Esophagus squamous epithelium (tissue), 5 donors: ENCODE measurements at places on chromosomes 12 and 14.

- no peak for DNase-seq
Measured at GRCh38 chr14:33369972-33370371, 431.3 kb downstream of the NPAS3 start.

DNA sequence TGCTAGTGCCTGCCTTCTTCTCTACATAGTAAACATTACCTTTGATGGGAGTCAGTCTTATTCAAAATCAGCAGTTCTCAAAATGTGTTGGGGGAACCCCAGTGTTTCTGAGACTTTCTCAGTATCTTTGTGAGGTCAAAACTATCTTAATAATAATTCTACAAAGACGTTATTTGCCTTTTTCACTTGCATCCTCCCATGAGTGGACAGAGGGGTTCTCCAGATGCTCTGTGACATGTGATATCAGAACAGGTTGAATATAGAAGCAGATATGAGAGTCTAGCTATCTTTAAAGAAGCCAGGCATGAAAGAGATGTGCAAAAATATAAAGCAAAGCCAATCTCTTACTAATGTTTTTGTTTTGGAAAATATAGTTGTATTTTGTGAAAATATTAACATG lies 144.7 kb downstream of the KTN1 start:
- no peak for DNase-seq

GRCh38 chr14:66380143-66380542 lies 106.0 kb upstream of the CCDC196 start:
- no peak for DNase-seq

DNA sequence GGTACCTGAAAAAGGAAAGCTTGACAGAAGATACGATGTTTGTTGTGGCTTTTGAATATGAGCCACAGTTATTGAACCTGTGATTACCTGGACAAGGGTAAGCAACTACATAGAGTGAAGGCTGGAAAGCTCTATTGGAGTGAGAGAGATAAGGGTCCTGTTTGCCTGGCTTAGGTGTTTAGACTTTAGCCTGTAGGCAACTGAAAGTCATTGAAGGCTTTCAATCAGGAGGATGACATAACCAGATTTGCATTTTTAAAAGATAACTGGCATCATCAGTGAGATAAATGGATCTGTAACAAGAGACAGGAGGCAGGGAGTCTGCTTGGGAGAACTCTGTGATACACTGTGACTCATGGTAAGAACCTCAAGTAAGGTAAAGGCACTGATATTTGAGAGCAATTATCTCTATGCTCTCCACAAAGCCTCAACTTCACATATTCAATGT lies 128.9 kb upstream of the SOX5 start:
- no peak for DNase-seq

- no peak for DNase-seq
Measured at GRCh38 chr14:34018564-34019244, 67.8 kb upstream of the EGLN3 start.

DNA sequence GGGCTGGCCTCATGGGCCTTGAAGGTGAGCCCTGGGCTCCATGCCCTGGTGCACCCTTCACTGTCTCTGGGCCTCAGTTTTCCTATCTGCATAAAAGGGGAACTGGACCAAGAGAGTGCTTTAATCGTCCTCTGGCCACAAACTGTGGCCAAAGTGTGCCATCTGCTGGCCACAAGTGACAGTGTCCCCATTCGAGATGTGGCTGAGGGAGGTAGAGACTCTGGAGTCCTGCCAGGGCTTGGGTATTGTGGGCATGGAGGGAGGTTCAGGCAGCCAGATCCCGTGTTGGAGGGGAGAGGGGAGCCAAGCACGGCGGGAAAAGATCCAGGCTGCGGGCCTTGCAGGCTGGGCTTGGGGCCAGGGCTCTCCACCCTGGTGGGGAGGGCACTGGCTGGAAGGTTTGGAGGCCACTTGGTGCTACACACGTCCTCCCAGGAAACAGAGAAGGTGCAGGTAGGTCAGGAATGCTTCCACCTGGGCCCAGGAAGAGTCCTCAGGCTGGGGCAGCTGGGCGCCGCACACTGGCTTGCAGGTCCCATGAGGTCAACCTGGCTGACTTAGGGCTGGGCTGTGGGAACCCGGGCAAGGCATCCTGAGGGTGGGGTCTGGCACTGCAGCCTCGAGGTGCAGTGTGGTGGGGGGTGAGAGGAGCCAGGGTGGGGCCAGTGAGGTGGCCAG lies 7.3 kb upstream of the KIF26A start:
- DNase-seq = no peak

DNA sequence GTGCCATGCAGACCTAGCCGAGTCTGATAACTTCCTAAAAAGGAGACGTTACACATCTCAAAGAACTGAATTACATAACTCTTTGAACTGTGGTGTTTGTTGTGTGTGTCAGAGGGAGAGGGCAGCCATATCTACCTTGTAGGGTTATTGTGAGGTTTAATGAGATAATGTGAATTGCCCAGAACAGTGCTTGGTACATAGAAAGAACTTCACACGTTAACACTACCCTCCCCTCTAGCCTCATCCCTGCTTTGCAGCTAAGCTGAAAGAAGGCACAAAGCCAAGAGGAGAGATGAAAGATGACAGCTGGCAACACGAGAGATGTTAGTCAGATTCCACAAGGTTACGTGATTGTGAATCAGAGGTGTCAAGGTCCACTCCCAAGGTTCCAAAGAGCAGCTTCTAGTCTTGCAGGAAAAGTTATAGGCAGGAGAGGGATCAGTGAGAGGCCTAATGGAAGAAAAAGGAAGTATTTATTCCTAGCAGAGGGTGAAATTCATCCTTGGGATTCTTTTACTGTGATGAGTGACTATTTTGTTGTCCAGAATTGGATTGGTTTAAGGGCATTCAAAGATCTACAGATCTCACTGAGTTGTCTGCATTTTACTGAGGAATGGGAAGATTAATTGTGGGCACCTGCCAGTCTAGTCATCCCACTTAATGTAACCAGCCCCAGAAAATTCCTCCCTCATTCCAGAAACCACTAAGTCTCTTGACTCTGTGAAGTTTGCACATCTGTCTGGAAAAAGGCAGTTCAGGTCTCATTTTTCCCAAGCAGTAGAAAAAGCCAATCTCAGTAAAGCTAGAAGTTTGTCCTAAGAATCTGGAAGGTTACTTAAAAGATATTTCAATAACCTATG lies 25.9 kb upstream of the WNK1 start:
- DNase-seq = no peak

- no peak for DNase-seq
Measured at GRCh38 chr12:53224061-53224896, 7.7 kb downstream of the RARG start.

DNA sequence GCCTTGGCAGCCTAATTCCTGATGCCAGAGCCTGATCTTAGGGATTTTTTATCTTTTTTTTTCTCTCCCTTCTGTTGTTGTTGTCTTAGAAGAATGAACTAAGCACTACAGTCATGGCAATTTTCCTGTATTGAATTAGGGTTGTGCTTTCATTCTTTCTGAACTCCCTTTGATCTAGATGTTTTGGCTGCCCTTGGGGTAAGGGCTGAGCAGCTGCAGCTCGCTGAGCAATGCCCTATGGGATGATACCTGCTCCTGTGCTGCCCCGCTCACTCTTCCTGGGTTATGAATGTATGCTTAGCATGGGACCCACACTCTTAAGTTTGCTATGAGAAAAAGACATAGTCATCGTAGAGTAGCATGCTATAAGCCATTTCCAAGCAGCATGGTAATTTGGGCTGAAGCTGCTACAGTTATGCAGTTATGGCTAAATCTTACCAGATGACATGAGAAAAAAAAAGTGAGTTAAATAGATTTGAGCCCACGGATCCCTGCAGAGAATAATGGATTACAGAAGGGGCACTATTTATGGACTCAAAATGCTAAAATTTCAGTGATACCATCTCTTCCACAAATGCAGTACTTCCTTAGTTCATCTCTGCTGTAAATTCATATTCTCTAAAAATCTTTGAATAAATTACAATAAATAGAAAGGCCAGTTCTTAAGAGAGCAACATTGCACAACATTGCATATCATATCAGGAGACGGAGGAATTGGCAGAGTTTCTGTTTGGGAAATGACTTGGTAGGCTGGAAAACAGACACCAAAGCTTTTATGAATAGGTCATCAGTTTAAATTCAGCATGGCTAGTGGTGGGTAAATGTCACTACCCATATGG lies 79.2 kb upstream of the PTHLH start:
- no peak for DNase-seq

DNA sequence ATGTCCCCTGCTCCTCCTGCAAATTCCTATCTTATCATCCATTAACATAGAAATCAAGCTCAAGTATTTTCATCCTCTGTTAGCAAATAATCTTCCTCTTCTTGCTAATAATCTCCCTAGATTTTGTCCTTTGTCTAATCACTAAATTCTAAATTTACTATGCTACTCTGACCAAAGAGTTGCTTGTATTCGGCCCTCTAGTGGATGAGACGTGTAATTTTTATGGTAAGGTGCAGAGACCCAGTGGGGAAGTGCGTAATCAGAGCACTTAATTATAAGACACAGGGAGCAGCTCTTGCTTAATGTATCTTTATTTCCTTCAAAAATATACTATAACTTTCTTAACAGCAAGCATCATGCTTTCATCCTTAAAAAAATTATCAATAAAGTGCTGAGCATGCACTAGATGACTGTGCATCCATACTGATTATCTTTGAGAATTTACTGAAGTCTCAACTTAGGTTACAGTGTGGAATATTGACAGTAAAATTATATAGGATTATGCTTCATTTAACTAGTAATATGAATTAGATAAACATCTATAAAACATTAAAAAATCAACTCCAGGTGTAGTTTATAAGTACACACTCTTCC lies 212.6 kb downstream of the SLC16A7 start:
- DNase-seq = no peak

- no peak for DNase-seq
Measured at GRCh38 chr12:77514511-77514910, 316.2 kb upstream of the NAV3 start.

DNA sequence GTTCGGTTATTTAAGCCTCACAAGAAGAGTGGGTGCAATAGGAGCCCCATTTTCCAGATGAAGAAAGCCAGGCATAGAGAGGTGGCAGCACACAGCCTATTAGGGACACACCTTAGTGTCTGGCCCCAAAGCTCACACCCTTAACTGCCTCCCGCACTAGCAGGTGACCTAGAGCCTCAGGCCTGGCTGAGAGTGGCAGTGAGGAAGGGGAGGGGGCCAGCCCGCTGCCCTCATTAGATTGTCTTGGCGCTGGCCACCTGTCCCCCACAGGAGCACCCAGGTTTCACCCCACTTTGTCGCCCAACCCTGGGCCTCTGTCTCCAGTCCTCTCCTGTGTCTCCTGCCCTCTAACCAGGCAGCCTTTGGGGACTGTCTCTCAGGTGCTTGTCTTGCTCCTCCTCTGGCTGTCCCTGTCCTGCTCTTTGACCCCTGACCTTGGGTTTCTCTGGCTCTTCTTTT lies 18.5 kb upstream of the PGF start:
- DNase-seq = no peak

GRCh38 chr14:60935319-60935718 lies 45.6 kb downstream of the TRMT5 start:
- no peak for DNase-seq

DNA sequence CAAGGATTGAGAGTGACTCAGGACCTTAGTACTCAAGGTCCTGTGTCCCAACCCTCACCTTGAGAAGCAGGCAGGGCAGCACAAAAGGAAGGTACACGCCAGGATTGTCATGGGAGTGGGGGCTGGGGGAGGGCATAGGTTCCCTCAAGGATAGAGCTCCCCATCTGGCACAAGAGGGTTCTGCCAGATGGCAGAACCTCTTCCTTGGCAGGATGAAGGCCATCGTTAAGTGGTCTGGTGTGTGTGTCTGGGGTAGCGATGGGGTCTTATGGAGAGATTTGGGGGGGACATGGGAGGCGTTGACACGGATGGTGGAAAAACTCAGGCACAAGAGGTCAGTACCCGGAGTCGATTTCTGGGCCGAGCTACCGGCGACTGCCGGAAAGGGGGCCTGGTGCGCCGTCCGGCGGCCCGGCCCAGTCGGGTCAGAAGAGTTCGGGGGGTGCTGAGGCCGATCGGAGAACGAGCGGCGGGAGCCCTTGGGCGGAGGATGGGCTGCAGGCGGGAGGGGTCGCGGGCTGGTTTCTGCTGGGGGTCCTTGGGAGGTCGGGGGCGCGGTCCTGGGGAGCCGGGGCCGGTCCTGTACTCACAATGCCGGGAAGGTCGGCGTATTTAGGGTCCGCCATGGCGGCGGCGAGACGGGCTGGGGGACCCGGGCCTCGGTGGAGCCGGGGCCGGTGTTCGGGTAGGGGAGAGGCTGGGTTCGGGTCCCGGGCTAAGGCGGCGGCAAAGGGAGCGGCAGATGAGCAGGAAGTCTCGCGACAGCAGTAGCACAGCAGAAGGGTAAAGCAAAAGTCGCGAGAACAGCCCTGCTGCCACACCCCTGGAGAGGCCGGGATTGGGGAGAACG lies at the start of gene DCTN2:
DCTN2 (minus strand) TSS at position 755 of the 850 bp plus-strand sequence; CDS start at position 626, 129 bp downstream.
- peak; percentile 79 for DNase-seq

- DNase-seq = no peak
Measured at GRCh38 chr12:107435072-107435471, 250.5 kb upstream of the PWP1 start.
